Activated CD8-positive, alpha-beta T cell treated with anti-CD3 and anti-CD28 coated beads, Interleukin-2, amount 10 ng/mL, durations not matched to agents 7 days and 5 days (primary cell): ENCODE measurements at places on chromosomes 6 and 20. TPM values are rescaled to one million over a fixed set of nuclear protein-coding genes. Genes with fewer than 3 reads are reported as not detected.

DNA sequence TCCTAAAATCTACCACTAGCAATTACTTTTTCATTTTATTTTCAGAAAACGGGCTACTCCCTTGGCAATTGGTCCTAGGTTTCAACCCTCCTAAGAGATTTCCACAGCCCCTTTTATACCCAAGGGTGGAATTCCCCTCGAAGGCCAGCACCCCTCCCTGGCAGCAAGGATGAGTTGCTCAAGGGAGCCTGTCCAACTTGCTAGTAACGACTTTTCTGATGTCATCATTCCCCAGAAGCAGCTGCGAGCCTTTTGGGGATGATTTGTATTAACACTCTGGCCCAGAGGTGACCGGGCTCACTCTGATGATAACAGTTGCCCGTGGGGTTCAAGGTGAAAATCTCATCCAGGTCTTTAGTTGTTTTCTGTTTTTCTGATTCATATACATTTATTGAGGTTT, 30.7 kb upstream of the NAA20 start:
- peaks cover 4% of the 10 kb centered on the region for H3K27me3 ChIP-seq
- no peak overlapping the region for H3K27ac ChIP-seq
- H3K4me1 ChIP-seq, result no peaks in the 10 kb centered on the region
- no peak overlapping the region for H3K4me3 ChIP-seq
- no peak for DNase-seq

Gene MRAP2
- total RNA-seq, result not detected

- peak; percentile 72 for DNase-seq
- peaks cover 38% of the 10 kb centered on the region for H3K4me1 ChIP-seq
- H3K4me3 ChIP-seq, result peak overlapping the region; percentile 83
- peak overlapping the region; percentile 100 for H3K27ac ChIP-seq
- H3K27me3 ChIP-seq, result no peaks in the 10 kb centered on the region
Observed at GRCh38 chr20:23350904-23351838, 580 bp downstream of the NXT1 start.

Gene ASXL1
- 97.4 TPM for total RNA-seq

GRCh38 chr6:100664274-100665040, 199.7 kb upstream of the SIM1 start:
- peaks cover 11% of the 10 kb centered on the region for H3K4me1 ChIP-seq
- no peaks in the 10 kb centered on the region for H3K27me3 ChIP-seq
- H3K4me3 ChIP-seq, result no peak overlapping the region
- no peak overlapping the region for H3K27ac ChIP-seq
- no peak for DNase-seq
- H3K36me3 ChIP-seq, result peaks cover 5% of the 10 kb centered on the region

- H3K4me3 ChIP-seq, result no peak overlapping the region
- no peak for DNase-seq
- no peak overlapping the region for H3K27ac ChIP-seq
- no peaks in the 10 kb centered on the region for H3K36me3 ChIP-seq
Observed at GRCh38 chr6:135531954-135532490, 34.5 kb upstream of the AHI1 start.

DNA sequence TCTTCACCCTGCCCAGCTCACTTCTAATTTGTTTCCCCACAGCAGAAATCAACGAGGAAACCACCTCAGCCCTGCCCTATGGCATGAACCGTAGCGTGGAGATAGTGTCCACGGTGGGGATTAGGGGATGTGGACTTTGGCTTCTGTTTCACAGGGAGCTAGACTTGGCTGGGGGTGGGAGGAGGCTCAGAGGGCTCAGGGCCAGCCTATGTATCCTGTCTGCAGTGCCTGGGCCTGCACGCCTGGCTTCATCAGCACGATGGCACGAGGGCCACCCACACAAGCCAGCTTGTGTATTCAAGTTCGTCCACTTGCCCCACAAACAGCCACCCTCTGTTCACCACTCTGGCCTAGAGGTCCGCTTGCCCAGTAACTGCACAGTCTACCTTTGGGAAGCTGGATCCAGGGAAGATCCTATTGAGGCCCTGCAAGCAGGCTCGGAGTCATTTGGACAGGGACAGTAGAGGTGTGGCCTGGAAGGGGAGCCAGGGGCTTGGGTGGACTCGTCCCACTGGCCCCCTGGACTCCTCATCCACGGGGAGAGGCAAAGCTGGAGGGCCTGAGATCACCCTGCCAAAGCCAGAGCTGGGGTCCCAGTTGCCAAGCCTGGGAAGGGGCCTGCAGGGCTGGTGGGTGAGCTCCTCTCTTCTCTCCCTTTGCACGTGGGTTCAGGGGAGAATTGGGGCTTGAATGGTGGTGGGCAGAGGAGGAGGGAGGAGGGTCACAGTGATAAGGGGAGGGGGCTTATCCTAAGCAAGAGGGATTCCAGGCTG, 38.0 kb upstream of the FAM83D start:
- H3K4me1 ChIP-seq, result peaks cover 46% of the 10 kb centered on the region
- no peak overlapping the region for H3K4me3 ChIP-seq
- H3K36me3 ChIP-seq, result peaks cover 30% of the 10 kb centered on the region
- H3K27ac ChIP-seq, result peak overlapping the region; percentile 69

Gene MSH5
- 64.8 TPM for total RNA-seq

Gene GABRR2
- total RNA-seq, result 0.42 TPM

Gene EDN1
- total RNA-seq, result not detected

- peaks cover 12% of the 10 kb centered on the region for H3K4me1 ChIP-seq
- no peak overlapping the region for H3K27ac ChIP-seq
- H3K27me3 ChIP-seq, result no peaks in the 10 kb centered on the region
- no peak overlapping the region for H3K4me3 ChIP-seq
- DNase-seq, result no peak
- no peaks in the 10 kb centered on the region for H3K36me3 ChIP-seq
Observed at GRCh38 chr6:6920987-6921313, 186.8 kb upstream of the RREB1 start.

Gene LRRN4
- total RNA-seq, result not detected

GRCh38 chr6:44956396-44956795, 371.7 kb upstream of the RUNX2 start:
- H3K4me3 ChIP-seq, result no peak overlapping the region
- peaks cover 5% of the 10 kb centered on the region for H3K36me3 ChIP-seq
- H3K27me3 ChIP-seq, result no peaks in the 10 kb centered on the region
- DNase-seq, result no peak
- peaks cover 8% of the 10 kb centered on the region for H3K4me1 ChIP-seq

Gene CRISP3
- total RNA-seq, result not detected

DNA sequence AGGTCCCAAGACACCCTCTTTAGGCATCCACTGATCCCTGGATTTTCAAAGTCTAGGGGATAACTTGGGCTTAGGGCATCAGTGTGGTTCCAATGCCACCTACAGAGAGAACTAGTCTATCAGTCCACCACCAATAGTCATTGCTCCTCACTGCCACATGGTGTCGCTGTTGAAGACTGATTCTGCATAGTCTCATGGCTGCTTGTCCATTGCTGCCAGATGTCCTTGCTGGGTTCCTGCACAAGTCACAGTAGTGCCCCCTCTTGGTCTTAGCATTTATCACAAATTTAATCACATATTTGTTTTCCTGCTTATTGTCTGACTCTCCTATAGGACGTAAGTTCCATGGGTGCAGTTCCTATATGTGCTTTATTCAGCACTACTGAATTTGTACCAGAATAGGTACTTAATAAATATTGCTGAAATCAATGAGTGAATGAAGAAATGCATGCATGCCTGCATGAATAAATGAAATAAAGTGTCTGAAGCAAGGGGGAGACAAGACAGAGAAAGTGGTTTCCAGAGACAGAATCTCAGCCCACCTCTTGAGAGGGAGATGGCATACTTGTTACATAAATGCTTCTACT, 45.9 kb upstream of the RALY start:
- no peak overlapping the region for H3K27ac ChIP-seq
- peak; percentile 64 for DNase-seq
- H3K27me3 ChIP-seq, result peaks cover 8% of the 10 kb centered on the region

DNA sequence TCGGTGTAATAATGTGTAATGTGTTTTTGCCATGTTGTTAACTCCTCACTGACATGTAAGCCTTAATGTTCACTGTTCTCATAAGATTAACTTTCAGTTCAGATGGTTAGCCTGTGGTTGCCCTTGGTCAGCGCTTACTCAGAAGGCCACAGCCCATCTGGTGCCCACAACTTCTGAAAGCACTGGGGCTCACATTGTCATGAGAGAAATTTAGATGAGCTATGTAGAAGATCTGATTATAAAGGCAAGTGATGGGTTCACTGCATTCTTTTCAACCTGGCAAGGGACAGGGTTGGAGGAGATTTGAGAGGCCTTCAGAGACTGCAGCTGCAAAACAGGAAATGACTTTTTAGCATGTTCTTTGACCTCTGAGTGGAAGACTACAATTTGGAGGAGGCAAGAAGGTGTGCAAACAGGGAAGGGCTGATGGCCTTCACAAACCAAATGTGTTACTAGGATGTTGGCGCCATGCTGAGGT, 242.3 kb upstream of the SUPT3H start:
- H3K4me1 ChIP-seq, result peaks cover 16% of the 10 kb centered on the region
- no peaks in the 10 kb centered on the region for H3K27me3 ChIP-seq
- H3K4me3 ChIP-seq, result no peak overlapping the region

DNA sequence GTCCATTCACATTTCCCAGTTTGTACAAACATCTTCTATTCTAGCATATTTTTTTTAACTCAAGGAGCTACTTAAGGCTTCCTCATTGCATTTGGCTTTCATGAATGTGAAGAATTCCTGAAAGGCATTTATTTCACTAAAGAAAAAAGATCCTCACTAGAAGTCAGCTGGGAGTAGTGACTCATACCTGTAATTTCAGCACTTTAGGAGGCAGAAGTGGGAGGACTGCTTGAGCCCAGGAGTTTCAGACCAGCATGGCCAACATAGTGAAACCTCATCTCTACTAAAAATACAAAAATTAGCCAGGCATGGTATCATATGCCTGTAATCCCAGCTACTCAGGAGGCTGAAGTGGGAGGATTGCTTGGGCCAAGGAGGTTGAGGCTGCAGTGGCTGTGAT, 30.9 kb upstream of the XRN2 start:
- H3K4me3 ChIP-seq, result no peak overlapping the region
- no peaks in the 10 kb centered on the region for H3K36me3 ChIP-seq
- H3K27me3 ChIP-seq, result peaks cover 6% of the 10 kb centered on the region
- H3K27ac ChIP-seq, result no peak overlapping the region
- no peaks in the 10 kb centered on the region for H3K4me1 ChIP-seq

DNA sequence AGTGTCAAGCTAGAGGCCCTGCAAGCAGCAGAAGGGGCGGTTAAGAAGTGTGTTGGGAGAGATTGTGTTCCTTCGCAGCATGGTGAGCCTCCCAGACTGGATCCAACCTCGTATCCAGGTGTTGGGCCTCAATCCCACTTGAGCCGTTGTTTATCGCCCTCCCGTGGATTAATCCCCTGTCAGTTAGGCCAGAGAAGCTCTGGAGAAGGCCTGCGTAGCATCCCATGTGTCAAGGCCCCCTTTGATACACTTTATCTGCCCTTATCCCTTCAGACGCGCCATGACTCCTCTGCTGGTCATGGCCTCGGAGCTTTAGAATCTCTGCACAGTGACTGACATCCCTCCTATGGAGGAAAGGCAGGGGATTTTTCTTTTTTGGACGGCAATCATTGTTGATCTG, 181.0 kb downstream of the ZFP64 start:
- H3K4me3 ChIP-seq, result no peak overlapping the region
- no peak for DNase-seq
- H3K27me3 ChIP-seq, result peaks cover 2% of the 10 kb centered on the region
- no peaks in the 10 kb centered on the region for H3K4me1 ChIP-seq
- H3K36me3 ChIP-seq, result no peaks in the 10 kb centered on the region

Gene SRC
- 3.2 TPM for total RNA-seq

Gene TOX2
- 0.31 TPM for total RNA-seq

GRCh38 chr6:162377735-162378134, 349.8 kb downstream of the PRKN start:
- no peak overlapping the region for H3K4me3 ChIP-seq
- DNase-seq, result no peak
- no peaks in the 10 kb centered on the region for H3K36me3 ChIP-seq
- H3K27ac ChIP-seq, result no peak overlapping the region

- no peaks in the 10 kb centered on the region for H3K36me3 ChIP-seq
- H3K27ac ChIP-seq, result no peak overlapping the region
- H3K4me1 ChIP-seq, result no peaks in the 10 kb centered on the region
- H3K4me3 ChIP-seq, result no peak overlapping the region
Observed at GRCh38 chr6:125203395-125203794, 49.8 kb downstream of the TPD52L1 start.

Gene HLA-DQA2
- not detected for total RNA-seq

Gene WFDC5
- total RNA-seq, result not detected

- no peak overlapping the region for H3K4me3 ChIP-seq
- peak overlapping the region; percentile 47 for H3K27ac ChIP-seq
- no peaks in the 10 kb centered on the region for H3K36me3 ChIP-seq
- H3K27me3 ChIP-seq, result peaks cover 6% of the 10 kb centered on the region
Observed at GRCh38 chr6:13338038-13338437, 9.7 kb upstream of the TBC1D7 start.

Gene TP53TG5
- not detected for total RNA-seq

DNA sequence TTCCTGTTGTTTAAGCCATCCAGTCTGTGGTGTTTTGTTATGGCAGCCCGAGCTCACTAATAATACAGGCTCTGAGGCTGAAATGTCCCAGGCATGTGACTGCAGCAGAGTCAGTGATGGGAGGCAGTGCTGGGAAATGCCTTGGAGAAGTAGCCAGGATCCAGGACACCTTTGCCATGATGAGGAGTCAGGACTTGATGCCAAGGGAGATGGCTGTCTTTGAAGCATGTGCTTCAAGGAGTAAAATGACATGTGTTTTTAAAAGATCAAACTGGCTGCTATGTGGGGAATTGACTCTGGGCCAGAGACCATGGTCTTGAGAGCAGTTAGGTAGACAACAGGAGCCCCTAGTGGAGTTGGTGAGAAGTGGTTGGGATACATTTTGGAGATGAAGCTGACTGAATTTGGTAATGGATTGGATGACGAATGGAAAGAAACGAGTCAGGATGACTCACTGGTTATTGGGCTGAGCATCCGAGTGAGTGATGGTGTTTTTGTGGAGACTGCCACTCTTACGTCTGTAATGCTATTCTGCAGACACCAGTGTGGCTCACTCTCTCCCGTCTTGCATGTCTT, 322.2 kb downstream of the PLCB1 start:
- H3K27me3 ChIP-seq, result no peaks in the 10 kb centered on the region
- no peaks in the 10 kb centered on the region for H3K4me1 ChIP-seq
- no peak for DNase-seq
- H3K36me3 ChIP-seq, result no peaks in the 10 kb centered on the region

Gene TPD52L1
- total RNA-seq, result not detected
